ENCODE measurements at places on chromosomes 3 and 15.

GRCh38 chr3:87949189-87949878 is 109.5 kb downstream of the CGGBP1 start:
- no peak for DNase-seq

GRCh38 chr3:127234778-127235177 is 41.8 kb downstream of the PRR23E start:
- no peak for DNase-seq

- no peak for DNase-seq
These were observed 27.6 kb downstream of the FOXL2 start for GRCh38 chr3:138919325-138919724.

DNA sequence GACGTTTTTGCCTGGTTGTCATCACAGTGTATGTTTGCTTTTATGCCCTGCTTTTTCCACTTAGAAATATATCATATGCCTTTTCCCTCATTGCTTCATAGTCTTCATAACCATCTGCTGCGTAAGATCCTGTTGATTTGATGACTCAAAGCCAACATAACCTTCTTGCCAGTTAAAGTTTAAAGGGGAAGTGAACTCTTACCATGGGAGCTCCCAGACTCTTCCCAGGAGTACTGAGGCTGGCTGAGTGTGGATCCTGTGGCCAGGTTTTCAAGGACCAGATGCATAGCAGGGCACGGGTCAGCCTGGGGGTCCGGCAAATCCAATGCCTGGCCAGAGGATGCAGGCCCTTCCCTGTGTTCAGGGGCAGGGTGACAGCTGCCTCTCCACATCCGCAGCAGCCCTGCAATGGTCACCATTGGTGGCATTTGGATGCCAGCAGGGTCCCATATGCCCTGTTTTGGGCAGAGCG is 42.0 kb upstream of the SACM1L start:
- DNase-seq: peak; percentile 80

GRCh38 chr3:14758297-14758696 is 60.5 kb upstream of the FGD5 start:
- no peak for DNase-seq

DNA sequence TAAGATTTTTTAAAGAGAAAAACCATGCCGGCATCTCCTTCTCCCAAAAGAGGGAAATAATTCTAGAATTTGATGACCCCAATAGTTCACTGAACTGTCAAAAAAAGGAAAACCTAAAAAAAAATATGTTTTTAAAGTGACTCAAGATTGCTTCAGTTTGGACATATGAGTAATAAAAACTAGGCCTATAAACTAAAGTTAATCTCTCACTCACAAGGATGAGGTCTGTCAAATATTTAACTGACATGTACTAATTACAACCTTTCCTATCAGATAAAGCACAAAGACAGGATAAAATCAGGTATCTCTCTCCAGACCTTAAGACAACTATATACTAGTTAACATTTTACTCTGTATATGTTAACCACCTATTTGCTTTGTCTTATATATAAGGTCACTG is 231.9 kb downstream of the NSUN3 start:
- DNase-seq: no peak

DNA sequence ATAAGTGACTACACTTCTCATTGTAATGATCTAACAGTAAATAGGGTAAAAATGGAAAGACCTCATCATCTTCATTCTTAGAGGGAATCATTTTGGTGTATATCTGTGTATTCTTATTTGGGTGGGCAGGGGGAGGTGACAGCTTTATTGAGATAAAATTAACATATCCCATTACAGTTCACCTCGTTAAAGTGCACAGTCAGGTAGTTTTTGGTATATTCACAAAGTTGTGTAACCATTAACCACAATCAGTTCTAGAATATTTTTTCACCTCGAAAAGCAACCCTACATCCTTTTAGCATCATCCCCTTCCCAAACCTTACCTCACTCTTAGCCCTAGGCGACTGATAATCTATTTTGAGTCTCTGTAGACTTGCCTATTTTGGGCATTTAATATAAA is 8.1 kb downstream of the PIAS1 start:
- no peak for DNase-seq

GRCh38 chr3:55616803-55617202 is 129.7 kb upstream of the WNT5A start:
- no peak for DNase-seq

- DNase-seq: no peak
These were observed 135.9 kb downstream of the RSL24D1 start for GRCh38 chr15:55060836-55061235.

DNA sequence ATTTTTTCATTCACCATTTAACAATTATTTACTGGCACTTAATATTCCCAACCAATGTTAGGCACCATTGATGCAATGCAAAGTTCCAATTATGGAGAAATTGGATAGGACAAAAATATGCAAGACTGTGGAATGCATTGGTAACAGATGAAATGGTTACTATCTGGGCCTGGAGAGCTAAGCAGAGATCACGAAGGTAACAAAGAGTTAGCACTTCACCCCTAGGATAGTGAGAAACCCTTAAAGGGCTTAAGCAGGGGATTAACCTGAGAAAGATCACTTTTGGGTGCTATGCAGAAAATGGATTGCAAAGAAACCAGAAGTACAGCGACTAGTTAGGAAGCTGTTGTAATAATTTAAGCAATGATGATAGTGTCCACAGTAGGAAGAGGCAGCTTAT is 129.6 kb upstream of the GPR149 start:
- no peak for DNase-seq

- no peak for DNase-seq
These were observed 477.6 kb upstream of the KCNMB2 start for GRCh38 chr3:178058629-178059028.

DNA sequence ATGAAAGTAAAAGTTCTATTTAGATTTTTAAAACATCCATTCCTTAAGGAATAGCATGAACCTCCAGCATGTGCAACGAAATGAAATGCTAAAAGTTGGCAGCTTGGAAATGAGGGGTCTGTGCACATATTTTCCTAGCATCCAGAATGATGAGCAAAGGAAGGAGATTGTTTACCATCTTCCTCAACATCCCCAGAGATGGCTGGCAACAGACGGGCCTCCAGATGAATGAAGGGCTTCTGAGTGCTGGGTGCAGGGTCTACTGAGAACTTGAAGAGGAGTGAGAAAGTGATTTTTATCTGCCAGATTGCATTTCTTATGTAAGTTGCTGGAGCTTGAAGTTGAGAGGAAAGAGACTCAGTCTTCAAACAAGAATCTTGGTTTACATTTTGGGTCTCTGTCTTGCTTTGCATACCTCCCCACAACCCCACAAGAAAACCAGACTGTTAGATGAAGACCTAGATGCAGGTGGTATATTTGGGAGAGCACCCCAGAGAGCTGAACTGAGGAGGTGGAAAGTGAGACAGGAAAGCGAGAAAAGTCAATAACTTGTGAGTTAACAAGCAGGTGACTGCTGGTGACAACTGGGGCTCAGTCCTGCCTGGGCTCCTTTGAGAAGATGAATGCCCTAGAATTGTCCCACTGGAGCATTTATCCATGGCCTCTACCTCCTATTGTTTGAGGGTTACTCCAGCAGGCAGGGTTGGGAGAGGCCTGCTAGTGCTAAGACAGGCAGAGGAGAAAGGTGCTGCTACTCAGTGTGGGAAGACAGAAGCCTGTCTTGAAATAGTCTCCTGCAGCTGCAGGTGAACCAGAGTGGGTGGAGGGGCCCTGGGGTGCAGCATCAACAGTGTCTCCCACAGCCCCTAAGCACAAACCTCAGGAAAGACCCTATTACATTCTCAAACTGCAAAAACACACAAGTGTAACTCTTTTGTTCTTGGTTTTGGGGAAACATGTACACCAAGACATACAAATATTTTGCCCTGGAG is 10.5 kb upstream of the CCK start:
- DNase-seq: no peak

DNA sequence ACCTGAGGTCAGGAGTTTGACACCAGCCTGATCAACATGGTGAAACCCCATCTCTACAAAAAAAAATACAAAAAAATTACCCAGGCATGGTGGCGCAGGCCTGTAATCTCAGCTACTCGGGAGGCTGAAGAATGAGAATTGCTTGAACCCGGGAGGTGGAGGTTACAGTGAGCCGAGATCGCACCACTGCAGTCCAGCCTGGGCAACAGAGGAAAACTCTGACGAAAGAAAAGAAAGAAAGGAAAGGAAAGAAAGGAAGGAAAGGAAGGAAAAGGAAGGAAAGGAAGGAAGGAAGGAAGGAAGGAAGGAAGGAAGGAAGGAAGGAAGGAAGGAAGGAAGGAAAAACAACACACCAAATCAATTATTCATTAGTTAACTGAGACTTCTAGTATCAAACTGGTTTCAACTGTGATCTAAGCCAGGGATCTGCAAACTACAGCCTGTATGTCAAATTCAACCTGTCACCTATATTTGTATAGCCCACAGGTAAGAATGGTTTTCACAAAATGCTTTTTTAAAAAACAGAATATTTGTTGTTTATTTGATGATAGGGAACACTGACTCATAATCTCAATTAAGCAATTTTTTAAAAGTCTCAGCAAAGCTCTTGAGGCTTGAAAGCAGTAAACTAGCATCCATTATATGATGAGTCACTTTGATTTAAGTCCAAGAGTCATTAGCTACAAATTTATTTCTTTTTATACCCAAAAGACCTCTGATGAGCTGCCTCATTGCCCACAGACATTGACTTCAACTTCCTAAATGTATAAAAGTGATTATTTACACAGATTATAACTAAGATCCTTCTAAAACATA is 127.6 kb downstream of the TBL1XR1 start:
- no peak for DNase-seq

DNA sequence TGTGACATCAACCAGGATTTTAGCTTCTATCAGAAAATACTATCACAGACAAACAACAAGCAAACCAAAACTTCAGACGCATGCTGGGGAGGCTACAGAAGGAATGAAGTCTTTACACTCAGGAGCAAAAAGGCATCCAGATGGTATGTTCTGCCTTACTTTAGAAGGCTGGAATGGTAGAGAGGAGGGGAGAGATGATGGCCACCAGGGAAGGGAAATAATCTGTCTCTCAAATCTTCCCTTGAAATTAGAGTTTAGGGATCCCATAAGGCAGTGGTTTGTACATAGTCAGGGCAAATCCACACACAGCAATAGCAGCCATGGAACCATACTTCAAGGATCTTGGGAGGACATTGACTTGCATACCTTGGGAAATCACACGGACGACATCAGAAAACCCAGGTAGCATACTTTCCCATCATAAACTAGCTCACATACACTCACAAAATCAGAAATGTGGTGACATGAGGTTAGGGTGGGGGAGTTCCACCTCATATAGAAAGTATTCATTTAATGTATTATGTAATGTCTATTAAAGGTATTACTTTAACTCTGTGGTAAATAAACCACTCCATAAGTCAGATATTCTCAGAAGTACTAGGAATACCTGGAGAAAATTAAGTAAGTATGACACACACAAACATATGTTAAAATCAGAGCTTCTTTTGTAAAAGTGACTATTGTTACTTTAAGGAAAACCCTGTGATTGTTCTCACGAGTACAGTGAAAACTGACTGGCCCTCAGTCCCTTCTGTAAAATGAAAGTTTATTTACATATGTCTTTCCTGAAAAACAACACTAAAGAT is 9.4 kb downstream of the BTLA start:
- DNase-seq: no peak

GRCh38 chr3:168977716-168978374 is 685.7 kb downstream of the MECOM start:
- no peak for DNase-seq

GRCh38 chr15:63772520-63772919 is 61.2 kb downstream of the HERC1 start:
- DNase-seq: no peak

DNA sequence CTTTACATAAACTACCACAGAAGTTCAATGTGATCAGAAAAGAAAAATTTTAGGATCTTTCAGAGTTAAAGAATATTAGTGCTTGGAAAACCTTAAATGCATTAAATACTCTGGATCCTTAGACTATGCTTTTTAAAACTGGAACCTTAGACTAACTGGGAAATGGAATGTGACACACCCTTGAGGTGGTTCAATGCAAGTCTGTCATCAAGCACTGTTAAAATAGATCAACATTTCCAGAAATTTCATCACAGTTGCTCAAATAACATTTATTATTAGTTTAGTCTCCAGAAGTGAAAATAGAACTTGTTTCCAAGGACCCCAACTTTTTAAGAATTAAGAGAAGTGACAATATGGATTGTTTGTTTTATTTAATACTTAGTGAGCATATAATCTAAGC is 71.8 kb downstream of the GAP43 start:
- no peak for DNase-seq

DNA sequence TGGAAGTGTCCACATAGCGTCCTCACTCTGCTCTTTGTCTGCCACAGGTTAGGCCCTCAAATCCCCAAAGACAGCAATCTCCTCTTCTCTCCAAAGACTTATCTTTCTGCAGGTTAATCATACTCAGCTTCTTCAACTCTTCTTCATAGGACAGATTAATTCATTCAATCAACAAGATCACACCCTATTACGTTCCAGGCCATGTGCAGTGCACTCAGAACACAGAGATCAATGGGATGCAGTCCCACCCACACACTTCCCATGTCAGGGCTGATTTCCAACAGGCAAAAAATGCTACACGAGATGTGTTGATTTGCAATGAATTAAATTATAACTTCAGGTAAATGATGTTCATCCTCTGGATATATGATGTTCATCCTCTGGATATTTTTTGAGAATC is 33.5 kb upstream of the ZNF639 start:
- DNase-seq: no peak

DNA sequence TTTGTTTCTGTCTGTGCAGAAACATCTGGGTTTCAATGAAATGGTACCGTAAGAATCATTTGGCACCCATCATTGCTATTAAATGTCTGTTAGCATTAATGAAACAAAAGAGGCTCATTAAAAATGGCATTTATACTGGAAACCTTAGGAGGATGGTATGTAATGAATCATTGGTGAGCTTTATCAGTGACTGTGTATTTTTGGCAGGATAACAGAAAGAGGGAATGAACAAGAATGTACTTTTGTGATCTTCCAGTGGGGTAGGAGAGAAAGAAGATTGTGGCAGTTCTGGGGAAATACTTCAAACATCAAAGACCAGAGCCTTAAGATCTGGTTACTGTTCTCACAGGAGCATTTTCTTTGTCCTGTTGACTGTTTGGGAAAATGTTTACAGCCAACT is 4.7 kb upstream of the DCBLD2 start:
- no peak for DNase-seq

- no peak for DNase-seq
These were observed 38.5 kb downstream of the PTPN23 start for GRCh38 chr3:47419083-47420043.

GRCh38 chr3:12532182-12532581 is 13.1 kb downstream of the MKRN2OS start:
- no peak for DNase-seq

DNA sequence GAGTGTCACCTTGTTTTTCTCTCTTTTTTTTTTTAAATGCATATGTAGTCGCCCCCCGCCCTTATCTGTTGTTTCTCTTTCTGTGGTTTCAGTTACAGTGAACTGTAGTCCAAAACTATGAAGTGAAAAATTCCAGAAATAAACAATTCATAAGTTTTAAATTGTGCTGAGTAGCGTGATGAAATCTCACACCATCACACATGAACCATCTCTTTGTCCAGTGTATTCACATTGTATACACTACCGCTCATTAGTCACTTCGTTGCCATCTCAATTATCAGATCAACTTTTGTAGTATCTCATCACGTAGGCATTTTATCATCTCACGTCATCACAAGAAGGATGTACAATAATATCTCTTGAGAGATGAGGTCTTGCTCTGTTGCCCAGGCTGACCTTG is 62.5 kb upstream of the MLF1 start:
- DNase-seq: no peak

- DNase-seq: no peak
These were observed 32.2 kb downstream of the SLC6A11 start for GRCh38 chr3:10848261-10848660.

- DNase-seq: peak; percentile 44
These were observed 1.5 kb downstream of the SEMA6D start for GRCh38 chr15:47718497-47719437.

- peak; percentile 82 for DNase-seq
These were observed 55.3 kb upstream of the CA12 start for GRCh38 chr15:63436872-63437375.

All from DMS53 (cell line).